ENCODE measurements at places on chromosomes 5 and 9.

DNA sequence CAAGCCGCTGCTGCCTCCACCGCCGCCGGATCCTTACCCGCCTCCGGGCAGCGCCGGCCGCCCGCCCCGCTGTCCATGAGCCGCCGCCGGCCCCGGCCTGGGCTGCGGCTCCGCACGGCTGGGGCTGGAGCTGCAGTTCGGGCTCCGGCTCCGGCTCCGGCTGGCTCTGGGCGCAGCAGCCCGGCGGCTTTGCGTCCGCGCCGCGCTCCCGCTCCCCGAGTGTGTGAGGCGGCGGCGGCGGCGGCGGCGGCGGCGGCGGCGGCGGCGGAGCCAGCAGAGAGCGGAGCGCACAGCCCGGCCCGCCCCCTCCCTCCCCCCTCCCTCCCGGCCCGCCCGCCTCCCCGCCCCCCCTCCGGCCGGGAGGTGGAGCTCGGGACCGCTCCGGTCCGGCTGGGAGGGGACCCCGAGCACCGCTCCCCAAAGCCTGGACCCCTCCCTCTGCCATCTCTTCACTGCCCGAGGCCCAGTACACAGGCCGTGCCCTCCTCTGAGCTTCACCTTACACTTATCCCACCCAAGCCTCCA, at the start of gene PCDH1:
TSS of gene PCDH1 (minus strand) at position 225 of the 525 bp plus-strand sequence. CDS start at position 77, 148 bp downstream.
- DNase-seq: no peak

GRCh38 chr5:143491646-143492045, 88.2 kb upstream of the NR3C1 start:
- DNase-seq: no peak

DNA sequence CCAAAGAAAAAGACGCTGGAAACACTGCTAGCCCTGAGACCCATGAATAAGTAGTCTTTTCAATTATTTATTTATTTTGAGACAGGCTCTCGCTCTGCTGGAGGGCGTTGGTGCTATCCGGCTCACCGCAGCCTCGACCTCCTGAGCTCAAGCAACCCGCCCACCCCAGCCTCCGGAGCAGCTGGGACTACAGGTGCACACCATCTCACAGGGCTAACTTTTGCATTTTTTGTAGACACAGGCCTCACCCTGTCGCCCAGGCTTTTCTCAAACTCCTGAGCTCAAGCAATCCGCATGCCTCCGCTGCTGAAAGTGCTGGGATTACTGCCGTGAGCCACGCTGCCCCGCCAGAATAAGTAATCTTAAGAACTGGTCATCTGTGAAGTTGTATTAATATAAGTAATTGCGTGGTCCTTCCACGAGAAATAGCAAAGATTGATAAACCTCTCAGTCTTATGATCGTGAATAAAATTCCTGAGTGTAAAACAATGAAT, 1.6 kb downstream of the ANXA2R start:
- DNase-seq: no peak

GRCh38 chr5:157471709-157472108, 11.7 kb downstream of the NIPAL4 start:
- no peak for DNase-seq

- peak; percentile 99 for DNase-seq
These were observed 47.3 kb downstream of the TRIO start for GRCh38 chr5:14190194-14191164.

DNA sequence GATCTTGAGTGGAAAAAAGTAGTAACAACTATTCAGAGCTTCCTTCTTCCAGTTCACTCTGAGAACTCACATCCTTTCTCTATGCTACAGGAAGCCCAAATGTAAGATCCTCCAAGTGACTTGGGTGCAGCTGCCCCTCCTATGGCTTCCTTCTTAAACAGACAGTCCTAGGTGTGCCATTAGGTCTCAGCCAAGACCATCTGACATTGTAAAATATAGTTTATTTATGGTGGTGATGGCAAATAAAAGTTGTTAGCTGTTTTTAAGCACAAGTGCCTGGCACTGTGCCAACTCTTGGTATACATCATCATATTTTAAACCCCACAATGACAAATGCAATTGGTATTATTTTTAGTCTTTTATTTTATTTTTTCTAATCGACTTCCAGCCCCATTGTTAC, 58.1 kb downstream of the TMEM252 start:
- DNase-seq: no peak

- no peak for DNase-seq
These were observed 32.3 kb downstream of the DIMT1 start for GRCh38 chr5:62371409-62371808.

DNA sequence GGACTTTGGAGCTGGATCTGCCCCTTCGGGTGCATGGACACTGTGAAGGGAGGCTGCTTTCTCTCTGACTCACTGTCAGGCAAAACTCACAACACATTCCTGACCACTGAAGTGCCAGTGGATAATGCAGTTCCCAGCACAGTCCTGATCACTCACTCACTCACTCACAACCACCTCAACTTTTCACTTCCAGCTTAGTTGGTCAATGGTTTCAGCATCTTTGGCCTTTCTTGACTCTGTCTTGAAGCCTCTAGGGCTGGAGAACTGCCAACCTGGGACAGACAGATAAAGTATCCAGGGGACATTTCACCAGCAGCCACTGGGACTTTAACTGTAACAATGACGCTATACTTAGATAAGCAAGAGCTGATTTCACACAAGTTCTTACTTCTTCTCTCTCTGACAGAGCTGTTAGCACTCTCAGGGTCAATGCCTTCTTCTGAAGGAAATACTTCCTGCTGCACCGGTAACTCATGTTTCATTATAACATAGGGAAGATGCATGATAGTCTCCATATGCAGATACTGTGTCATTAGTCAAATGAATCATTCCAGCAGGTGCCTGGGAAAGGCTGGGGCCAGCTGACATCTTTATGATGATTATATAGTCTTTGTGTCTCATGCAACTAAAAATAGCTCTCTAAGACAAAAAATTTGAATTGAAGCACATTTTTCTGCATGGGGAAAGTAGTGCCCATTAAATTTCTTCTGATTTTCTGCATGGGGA, 499.0 kb downstream of the SEMA5A start:
- DNase-seq: peak; percentile 97

- DNase-seq: no peak
These were observed 241.9 kb upstream of the TARS1 start for GRCh38 chr5:33198836-33199235.

DNA sequence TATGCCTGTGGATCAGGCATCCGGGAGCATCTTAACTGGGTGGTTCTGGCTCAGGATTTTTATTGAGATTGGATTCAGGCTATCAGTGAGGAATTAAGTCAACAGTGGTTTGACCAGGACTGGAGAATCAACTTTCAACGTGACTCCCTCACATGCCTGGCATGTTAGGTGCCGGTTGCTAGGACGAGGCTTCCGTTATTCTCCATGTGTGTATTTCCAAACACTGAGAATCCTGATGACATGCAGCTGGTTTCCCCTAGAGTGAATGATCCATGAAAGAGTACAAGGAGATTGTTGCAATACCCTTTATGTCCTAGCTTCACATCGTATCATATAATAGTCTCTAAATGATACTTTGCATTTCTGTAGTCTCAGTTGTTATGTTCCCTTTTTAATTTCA, 529.2 kb downstream of the ANXA1 start:
- DNase-seq: no peak

GRCh38 chr5:98031496-98031895, 742.0 kb upstream of the RGMB start:
- DNase-seq: no peak

GRCh38 chr9:109906766-109907382, 126.9 kb downstream of the PALM2AKAP2 start:
- DNase-seq: no peak

DNA sequence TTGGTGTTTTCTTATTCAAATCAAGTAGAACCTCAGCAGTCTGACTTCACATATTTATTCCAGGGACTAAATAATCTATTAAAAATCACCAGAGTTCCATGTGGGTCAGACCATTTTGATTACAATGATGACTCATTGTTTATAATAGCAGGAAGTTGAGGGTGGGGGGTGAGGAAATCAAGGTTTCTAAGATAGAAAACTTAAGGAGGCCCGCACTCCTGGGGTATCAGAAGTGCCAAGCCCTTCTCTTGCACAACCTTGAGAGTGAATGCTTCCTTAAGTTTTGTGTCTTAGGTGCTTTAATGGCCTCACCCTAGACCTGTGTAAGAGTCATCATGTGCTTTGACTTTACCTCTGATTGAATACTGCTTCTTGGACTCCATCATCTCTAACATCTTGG, 31.9 kb upstream of the NPR3 start:
- DNase-seq: no peak

DNA sequence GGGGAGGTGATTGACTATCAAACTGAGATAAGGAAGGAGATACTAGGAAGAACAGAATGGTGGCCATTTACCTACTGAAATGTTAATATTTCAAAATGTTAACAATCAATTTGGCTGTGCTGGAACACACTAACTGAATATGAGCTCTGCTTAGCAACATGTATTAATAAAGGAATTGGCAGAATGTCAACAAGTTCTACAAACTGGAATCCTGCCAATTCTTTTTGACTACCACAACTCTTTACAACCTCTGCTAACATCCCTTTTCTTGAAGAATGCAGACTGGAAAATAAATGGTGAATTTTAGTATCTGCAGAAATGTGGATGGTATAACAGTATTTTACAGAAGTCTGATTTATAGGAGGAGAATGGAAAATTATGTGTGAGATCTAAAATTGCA, 446.4 kb downstream of the ISL1 start:
- no peak for DNase-seq

- no peak for DNase-seq
These were observed 709.2 kb upstream of the WWC1 start for GRCh38 chr5:167582283-167582682.

DNA sequence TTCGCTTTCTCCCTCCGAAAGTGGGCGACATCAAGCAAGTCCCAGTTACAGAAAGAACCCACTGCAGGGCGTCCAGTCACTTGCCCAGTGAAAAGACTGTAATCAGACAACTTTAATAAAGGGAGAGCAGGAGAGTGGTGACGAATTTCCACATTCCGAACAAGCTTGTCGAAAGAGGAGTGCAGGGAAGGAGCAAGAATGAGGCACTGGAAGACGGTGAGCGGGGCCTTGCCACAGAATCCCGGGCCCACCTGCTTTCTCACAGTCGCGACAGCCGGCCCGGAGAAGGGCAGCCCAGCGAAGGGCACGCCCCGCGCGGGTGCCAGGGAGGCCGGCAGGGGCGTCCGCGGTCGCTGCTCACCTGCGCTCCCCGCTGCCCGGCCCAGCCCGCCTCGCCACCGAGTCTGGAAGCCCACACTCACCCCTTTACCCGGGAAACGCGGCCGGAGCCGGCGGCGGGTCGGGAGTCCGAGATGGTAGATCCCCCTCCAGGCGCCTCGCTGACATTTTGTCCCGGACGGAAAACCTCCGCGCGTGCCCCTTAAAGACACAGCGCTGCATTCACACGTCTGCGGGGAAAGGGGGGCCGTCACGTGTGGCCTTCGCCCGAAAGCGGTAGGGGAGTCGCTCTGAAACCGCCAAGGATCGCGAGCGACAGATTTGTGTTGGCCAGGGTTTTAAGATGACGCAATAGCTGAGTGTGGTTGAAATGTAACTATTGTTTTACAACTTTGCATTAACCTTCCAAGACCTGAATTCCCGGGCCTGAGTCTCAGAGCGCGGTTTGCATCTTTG, at the start of gene ZBED3:
TSS of gene ZBED3 (minus strand) at position 597 of the 795 bp plus-strand sequence. CDS start 9,407 bp downstream, outside the sequence.
- DNase-seq: peak; percentile 51

DNA sequence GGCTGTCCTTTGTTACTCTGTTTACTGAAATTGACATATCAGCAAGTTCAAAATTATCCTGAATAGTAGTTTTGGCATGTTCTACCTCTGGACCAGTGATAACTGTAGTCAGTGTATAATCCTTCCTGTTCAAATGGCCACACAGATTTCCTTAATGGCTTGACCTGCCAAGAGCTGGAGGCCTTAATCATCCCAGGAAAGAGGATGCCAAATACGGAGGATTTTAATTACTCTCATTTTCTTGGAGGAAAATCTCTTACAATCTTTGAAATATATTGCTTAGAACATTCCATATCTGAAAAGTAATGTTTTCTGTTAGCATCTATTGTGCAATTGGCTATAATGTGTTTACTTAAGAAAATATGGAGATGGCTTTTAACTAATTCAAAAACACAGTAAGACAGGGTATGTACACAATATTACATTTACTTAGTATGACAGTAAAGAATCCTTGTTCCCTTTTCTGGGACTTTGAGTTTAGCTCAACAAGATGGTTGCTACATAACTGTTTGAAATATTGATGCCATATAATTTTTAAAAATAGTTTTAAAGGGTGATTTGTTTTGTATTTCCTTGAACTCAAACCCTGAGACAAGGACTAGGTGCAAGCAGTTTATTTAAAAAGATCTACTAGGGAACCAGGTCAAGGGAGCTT, 68.9 kb upstream of the SELENOP start:
- no peak for DNase-seq

GRCh38 chr5:80269991-80270438, 14.2 kb upstream of the SERINC5 start:
- DNase-seq: no peak

GRCh38 chr5:133434336-133434735, 178.0 kb downstream of the FSTL4 start:
- no peak for DNase-seq

GRCh38 chr5:112566251-112566650, 147.2 kb upstream of the EPB41L4A start:
- no peak for DNase-seq

DNA sequence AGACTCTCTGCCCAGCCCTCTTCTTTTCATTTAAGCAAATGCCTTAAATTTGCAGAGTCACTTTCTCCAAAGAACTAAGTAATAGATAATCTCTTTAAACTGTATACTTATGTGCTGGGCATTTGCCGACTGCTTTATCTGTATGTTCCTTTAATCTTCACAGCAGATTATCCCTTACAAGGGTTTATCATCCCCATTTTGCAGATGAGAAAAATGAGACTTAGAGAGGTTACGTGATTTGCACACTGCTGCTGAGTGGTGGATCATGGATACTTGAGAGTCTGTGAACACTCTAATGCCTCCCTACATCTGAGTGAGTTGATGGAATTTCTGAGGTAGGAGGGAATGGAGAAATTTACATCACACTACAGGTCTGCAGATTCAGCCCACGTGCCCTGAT, 4.2 kb downstream of the ZNF79 start:
- DNase-seq: no peak

GRCh38 chr9:128121466-128121810, 6.1 kb downstream of the PTGES2 start:
- DNase-seq: no peak

DNA sequence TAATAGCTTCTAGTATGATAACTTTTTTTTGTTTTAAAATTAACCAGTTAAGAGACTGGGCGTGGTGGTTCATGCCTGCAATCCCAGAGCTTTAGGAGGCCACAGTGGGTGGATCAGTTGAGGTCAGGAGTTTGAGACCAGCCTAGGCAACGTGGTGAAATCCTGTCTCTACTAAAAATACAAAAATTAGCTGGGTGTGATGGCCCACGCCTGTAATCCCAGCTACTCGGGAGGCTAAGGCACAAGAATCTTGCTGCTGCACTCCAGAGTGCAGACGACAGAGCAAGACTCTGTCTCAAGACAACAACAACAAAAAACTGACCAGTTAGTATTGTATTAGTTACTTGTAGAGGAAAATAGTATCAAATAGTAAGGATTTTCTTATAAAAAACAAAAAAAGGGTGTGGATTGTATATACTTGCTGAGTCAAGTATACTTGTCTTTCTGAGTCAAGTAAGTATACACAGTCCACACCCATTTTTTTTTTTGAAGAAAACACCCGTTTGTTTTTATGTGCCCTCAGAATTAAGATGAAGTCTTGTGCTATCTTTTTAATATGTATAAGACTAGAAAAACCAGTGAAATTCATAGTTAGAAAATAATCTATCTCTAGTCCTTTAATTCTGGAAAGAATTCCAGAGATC, 25.3 kb downstream of the UBAP1 start:
- DNase-seq: no peak

- DNase-seq: no peak
These were observed 1.7 kb downstream of the DIAPH1 start for GRCh38 chr5:141617128-141617527.
